ENCODE measurements at places on chromosomes 11 and 22.

- no peak for DNase-seq
Observed at GRCh38 chr22:19671316-19671715, 43.0 kb upstream of the SEPTIN5 start.

DNA sequence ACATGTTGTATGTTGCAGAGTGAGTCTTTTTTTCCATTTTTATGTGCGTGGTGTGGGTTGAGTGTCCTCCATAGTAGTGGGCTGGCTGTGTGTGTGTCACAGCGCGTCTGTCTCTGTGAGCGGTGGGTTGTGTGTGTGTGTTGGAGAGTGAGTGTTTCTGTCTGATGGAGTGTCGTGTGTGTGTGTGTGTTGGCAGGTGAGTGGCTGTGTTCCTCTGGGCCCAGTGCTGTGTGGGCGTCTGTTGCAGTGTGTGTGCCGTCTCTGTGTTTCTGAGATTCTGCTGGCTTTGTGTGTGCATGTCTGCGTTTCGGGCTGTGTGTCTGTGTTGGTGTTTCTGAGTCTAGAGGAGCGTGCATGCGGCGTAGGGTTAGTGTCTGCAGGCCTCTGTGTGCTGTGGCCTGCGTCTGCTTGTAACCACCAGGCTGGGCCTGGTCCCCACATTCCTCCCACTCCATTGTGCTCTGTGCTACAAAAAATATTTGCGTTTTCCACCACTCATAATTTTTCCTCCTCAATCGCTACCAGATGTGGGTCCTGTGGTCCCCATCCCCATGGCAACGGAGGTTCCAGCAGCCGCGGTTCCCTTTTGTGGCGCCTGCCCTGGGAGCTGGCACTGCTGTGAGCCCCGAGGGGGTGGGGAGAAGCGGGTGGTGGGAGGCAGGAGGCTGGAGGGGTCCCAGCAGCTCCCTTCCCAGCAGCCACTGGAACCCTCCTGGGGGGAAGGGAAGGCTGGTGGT is 15.2 kb downstream of the SCARF2 start:
- peak; percentile 83 for DNase-seq

- DNase-seq, result no peak
Observed at GRCh38 chr11:103325686-103326069, 216.5 kb downstream of the DYNC2H1 start.

GRCh38 chr11:6388748-6389147 is 1.5 kb upstream of the SMPD1 start:
- no peak for DNase-seq

All from AG08396 (cell line).